ENCODE measurements at places on chromosomes 13 and 19.

DNA sequence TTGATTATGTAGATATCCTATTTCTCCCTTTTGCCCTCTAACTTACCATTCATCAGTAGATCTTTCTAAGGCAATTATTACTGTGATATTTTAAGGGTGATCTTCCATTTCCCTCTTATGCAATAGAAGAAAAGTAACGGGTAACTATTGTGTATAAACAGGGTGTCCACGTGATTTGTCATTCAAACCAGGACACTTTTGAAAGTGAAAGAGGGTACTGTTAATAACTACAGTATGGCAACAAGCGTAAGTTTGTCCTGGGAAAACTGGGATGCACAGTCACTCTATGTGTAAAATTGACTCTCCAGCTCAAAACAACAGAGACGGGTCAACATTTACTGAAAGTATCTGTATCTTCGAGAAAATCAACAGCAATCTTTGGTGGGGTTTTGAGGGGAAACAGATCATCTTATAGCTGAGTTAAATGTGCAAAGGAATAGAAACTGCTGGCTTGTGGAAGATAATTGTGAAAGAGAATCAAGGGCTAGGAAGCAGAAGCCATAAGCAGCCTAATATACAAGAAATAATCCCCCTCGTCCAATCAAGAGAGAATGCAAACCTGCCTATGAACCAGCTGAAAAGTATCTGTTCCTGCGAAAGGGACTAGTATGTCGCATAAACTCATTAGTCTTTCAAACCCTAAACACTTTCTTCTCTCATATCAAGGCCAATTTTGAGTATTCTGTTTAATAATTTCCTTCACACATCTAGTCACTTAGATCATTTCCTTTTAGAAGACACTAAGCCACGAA lies 126.7 kb downstream of the FOXO1 start:
- no peak for DNase-seq

GRCh38 chr19:47309608-47310007 lies at the start of gene C5AR1:
C5AR1 (plus strand) TSS chr19:47309861; CDS start chr19:47309896, 35 bp downstream.
- no peak for DNase-seq

DNA sequence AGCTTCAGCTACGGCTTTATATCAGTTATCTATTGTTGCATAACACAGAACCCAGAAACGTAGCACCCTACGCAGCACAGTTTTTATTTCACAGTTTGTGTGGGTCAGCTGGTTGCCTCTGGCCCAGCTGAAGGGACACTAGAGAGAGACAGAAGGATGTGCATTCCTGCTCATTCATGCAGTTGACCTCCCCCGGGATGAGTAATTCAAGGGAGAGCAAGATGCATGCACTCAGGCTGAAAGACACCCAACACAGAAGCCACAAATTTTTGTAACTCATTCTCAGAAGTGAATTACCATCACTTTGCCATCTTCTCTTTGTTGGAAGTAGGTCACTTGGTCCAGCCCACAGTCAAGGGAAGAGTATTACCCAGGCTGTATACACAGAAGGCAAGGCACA lies 89.5 kb downstream of the EFNB2 start:
- DNase-seq: no peak

GRCh38 chr13:100887729-100888151 lies 213.1 kb upstream of the TMTC4 start:
- no peak for DNase-seq

DNA sequence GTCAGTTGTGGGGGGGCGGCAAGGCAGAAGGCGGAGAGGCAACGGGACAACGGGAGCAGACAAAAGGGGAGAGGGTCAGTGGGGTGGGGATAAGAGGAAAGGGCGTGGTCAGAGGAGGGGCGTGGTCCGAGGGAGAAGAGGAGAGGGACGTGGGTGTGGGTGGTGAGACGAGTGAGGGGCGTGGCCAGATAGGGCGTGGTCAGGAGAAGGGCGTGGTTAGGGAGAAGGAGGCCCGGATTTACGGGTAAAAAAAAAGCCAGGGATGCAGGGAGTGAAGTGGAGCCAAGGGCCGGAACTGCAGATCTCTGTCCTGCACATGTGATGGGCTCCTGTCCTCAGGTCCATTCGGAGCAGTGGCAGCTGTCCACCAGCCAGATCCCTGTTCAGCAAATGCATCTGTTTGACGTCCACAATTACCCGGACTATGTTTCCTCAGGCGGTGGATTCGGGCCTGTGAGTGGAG lies 21.5 kb downstream of the CPT1C start:
- DNase-seq: peak; percentile 42

GRCh38 chr19:2477141-2477710 lies 1.3 kb downstream of the GADD45B start:
- no peak for DNase-seq

DNA sequence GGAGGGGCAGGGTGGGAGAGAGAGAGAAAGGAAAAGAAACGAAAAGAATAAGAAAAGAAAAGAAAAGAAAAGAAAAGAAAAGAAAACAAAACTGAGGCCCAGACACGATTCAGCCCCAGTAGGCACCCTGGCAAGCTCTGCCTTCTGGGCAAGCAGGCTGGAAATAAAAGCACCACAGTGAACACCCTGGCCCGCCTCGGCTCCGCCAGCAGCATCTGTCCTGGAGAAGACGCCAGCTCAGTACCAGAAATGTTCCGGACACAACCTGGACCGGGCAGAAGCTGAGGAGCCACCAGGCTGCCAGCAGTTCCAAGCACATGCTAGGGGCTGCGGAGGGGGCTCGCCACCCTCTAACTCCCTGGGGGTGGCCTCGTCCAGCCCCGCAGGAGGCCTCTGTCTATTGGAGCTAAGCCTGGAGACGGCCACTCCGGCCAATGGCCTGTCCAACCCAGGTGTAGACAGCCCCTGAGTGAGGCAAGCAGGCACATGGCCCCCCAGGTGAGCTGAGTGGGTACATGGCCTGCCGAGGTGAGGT lies 11.4 kb upstream of the CPAMD8 start:
- DNase-seq: no peak

DNA sequence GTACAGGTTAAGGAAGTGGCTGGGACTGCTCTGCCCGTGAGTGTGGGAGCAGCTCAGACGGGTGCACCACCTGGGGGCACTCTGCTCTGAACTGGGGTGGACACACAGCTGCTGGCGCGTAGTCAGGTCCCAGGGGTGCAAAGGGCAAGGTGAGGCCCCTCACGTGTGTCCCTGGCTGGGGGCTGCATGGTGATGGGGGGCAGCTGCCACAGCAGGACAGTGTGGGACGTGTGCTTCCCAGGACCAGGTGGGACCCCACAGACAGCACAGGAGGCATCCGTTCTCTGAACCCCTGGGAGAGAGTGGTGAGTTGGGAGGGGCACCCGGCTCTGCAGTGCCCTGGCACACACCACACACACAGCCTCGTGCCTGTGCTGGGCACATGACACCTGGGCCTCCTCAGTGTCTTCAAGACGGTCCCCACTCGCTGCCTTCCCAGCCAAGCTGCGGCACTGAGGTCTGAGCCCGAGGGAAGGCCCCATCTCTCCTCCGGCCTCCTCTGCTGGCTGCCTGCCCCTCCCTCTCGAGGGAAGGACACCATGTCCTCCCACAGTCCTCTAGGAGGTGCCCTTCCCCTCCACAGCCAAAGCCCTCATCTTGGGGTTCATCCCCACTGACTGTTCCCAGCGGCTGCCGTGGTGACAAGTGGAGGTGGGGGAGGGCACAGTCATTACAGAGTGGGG lies 24.7 kb downstream of the CILP2 start:
- no peak for DNase-seq

DNA sequence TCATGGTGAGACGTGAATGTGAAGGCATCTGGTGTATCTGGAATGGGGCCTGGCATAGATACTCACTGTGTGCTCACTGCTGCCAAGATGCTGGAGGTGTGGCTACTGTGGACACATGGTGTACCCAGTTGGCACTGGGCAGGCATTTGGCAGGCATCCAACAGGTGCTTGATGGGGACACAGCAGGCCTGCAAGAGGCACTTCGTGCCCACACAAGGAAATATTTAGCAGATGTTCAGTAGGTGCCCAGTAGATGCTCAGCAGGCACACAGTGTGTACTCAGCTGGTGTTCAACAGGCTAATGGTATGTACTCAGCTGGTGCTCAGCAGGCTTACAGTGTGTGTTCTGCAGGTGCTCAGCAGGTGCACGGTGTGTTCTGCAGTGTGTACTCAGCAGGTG lies 14.2 kb downstream of the CRTC1 start:
- no peak for DNase-seq

- no peak for DNase-seq
Measured at GRCh38 chr13:20546556-20546955, 20.4 kb upstream of the IFT88 start.

- no peak for DNase-seq
Measured at GRCh38 chr13:89315287-89315686, 1644.1 kb downstream of the SLITRK5 start.

GRCh38 chr13:93233997-93234416 lies 7.4 kb downstream of the GPC6 start:
- no peak for DNase-seq

GRCh38 chr19:29685326-29685725 lies 20.1 kb downstream of the PLEKHF1 start:
- DNase-seq: no peak

GRCh38 chr19:12799742-12800465 lies 1.7 kb downstream of the PRDX2 start:
- no peak for DNase-seq

DNA sequence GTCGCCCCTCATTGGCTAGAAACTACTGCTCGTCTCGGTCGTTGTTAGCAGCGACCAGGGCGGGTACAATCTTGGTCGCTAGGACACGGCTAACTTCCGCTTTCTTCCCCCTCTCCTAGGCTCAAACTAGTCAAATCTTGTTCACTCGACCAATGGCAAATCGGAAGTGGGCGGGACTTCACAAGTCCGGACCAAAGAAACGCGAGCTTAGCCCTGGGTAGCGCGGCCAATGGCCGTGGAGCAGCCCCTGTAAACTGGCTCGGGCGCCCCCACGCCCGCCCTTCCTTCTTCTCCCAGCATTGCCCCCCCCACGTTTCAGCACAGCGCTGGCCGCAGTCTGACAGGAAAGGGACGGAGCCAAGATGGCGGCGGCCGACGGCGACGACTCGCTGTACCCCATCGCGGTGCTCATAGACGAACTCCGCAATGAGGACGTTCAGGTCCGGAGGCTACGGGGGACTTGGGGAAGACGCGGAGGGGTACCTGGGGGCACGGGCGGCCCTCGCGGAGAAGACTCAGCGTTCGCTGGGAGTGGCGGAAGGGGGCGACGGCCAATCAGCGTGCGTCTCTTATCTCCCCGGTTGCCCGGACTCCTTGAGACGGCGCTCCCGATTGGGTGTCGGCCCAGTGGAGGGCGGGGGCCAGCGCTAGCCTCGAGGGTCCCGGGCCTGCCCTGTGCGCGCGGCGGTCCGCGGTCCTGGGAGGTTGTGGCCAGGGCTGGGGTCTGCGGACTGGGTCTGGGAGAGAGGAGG lies at the start of gene PPP2R1A:
Gene PPP2R1A, plus strand, starts transcription at position 318 of the 752 bp plus-strand sequence. Its CDS starts 45 bp downstream, at position 363.
- peak; percentile 99 for DNase-seq

DNA sequence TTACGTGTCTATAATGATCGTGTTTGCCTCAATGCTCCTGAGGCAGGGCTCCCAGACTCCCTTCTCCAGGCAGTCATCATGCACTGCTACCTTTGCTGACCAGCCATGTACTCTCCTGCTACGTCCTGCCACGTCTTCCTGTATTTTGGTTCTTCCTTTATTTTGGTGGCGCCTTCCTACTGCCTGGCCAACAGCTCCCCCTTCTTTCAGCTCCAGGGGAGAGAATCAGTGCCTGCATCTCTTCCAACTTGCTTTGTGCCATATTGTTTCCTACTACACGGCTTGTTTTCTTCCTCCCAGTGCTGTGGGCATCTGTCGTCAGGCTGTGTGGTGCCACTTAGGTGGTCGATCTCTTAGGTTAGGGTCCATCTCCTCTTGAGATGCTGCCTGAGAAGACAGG lies 96.2 kb downstream of the FGF9 start:
- no peak for DNase-seq

- no peak for DNase-seq
Measured at GRCh38 chr19:3690551-3691371, 9.5 kb downstream of the PIP5K1C start.

GRCh38 chr13:34758628-34759027 lies 183.4 kb upstream of the NBEA start:
- no peak for DNase-seq

GRCh38 chr19:11540645-11541044 lies 2.0 kb downstream of the CNN1 start:
- no peak for DNase-seq

DNA sequence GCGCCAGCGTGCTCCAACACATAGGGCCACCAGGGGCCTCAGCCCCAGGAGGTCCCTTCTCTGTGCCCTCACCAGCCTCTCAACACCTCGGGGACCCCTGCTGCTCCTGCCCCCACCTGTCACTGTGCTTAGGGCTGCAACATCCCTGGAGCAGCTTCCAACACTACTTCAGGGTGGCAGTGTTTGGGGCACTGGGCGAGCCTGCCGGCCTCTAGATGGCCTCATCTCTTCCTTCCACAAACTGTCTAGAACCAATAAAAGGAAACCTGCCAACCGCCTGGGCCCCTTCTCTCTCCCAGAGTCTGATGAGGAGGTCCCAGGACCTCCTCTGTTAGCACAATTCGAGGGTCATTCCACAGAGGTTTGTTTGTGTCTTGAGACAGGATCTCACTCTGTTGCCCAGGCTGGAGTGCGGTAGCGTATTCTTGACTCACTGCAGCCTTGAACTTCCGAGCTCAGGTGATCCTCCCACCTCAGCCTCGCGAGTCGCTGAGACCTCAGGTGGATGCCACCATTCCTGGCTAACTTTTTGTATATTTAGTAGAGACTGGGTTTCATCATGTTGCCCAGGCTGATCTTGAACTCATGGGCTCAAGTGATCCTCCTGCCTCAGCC lies 10.1 kb upstream of the SHD start:
- DNase-seq: no peak

GRCh38 chr19:49799798-49800376 lies 13.2 kb downstream of the FUZ start:
- no peak for DNase-seq

DNA sequence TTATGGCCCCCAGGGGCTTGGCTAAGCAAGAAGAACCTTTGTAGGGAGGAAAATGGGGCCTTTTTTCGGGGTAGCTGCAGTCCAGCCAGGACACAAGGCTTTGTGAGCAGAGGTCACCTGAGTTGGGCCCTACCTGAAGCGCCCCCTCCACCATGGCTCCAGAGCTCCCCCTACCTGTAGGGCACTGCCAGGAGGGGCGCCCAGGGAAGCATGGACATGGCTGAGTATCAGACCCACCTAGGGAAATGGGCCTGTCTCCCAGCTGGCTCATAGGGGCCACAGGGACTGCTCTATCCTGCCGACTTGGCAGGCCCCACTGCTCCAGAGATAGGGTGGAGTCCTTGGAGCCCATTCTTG lies 9.0 kb upstream of the CEBPA start:
- no peak for DNase-seq

- peak; percentile 38 for DNase-seq
Measured at GRCh38 chr19:2270423-2271233, 11.3 kb downstream of the PEAK3 start.

GRCh38 chr19:13864667-13865570 lies 12.0 kb upstream of the NANOS3 start:
- DNase-seq: no peak

Measured in SW 1271 (cell line).